ENCODE measurements at places on chromosomes 4 and X. TPM values are rescaled to one million over a fixed set of nuclear protein-coding genes. Genes with fewer than 3 reads are reported as not detected.

HSFX3 gene
- total RNA-seq, result not detected

DNA sequence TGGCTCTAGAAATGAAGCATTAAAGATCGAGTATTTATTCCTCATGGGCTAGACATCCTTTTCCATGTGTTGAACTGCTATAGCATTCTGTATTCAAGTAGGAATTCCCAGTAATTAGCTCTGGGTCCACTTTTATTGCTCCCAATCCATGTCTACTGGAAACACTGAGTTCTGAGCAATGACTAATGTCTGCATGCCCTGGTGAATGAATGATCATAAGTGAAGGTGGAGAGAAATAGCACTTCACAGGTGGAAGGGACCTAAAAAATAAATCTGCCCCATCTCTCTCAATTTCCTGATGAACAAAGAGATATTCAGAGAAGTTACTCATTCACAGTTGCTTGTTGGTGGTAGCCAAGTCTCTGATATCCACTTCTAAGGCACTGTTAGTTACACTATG, 34.6 kb upstream of the CXCL8 start:
- DNase-seq, result no peak

GRCh38 chr4:181659202-181659601, 584.0 kb upstream of the TENM3 start:
- no peak for DNase-seq

GRCh38 chr4:78652282-78652876, 100.8 kb downstream of the ANXA3 start:
- DNase-seq, result no peak

Data from activated CD4-positive, alpha-beta T cell treated with anti-CD3 and anti-CD28 coated beads, Interleukin-2, amount 10 ng/mL, durations not matched to agents 7 days and 5 days (primary cell).